A673 (cell line): ENCODE measurements at places on chromosomes 4 and X. TPM values are rescaled to one million over a fixed set of nuclear protein-coding genes. Genes with fewer than 3 reads are reported as not detected.

GRCh38 chrX:147476008-147476407 lies 435.7 kb upstream of the FMR1 start:
- DNase-seq = peak; percentile 25

The CT45A2 gene
- not detected in 2 replicates for total RNA-seq

DNA sequence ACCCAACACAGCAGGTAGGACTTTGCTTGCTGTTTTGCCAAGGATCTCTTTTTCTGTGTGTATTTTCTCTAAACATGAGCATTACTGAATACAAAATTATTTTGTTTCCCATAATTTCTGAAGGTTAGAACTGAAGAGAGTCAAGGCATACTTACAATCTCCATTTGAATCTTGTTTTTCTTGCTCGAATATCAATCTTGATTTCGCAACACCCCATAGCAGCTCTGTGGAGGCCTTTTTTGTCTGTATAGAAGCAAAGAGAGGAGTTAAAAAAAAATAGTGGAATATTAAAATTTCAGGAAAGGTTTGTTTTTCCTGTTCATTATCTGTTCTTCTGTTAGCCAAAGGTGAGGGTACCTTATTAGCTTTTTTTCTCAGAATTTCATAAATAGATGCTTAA lies 92.9 kb downstream of the TNIP2 start:
- no peak for DNase-seq

GRCh38 chrX:100410901-100411801 lies 1.1 kb upstream of the PCDH19 start:
- no peak for DNase-seq

The PLP1 gene
- total RNA-seq = not detected in 2 replicates

The DACH2 gene
- not detected in 2 replicates for total RNA-seq

GRCh38 chr4:107279733-107280132 lies 243.6 kb upstream of the DKK2 start:
- peak; percentile 42 for DNase-seq

DNA sequence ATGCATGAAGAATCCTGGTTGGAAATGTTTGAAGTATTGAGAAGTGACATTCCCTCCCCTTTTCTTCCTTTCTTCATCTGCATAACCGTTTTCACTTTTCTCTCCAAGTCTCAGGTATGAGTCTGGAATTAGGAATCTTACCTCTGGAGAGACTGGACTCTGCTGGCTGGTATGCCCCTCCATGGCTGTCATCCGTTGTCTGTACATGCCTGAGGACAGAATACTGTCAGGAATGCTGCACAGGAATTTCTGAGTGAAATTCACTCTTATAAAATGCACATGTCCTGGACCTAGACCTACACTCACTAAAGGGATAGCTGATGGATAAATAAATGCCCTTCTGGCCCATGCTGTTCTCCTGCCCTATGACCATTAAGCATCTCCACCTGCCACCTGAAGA lies 179.5 kb downstream of the MSN start:
- no peak for DNase-seq
